RWPE2 (cell line): ENCODE measurements at places on chromosomes 5 and 9.

- no peak for DNase-seq
Measured at GRCh38 chr9:81490605-81491331, 198.6 kb downstream of the TLE1 start.

DNA sequence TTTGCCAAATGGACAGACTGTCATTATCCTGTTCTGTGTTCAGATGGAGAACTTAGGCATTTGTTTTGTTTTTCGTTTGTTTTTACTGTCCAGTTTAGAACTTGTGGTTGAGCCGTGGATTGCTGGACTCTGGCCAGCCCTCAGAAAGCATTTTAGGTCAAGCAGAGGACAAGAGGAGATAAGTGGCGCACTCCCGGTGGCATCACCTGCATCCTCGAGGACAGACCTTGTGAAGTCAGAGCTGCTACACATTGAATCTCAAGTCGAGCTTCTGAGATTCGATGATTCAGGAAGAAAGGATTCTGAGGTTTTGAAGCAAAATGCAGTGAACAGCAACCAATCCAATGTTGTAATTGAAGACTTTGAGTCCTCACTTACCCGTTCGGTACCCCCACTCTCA is 8.9 kb downstream of the MTRR start:
- no peak for DNase-seq

DNA sequence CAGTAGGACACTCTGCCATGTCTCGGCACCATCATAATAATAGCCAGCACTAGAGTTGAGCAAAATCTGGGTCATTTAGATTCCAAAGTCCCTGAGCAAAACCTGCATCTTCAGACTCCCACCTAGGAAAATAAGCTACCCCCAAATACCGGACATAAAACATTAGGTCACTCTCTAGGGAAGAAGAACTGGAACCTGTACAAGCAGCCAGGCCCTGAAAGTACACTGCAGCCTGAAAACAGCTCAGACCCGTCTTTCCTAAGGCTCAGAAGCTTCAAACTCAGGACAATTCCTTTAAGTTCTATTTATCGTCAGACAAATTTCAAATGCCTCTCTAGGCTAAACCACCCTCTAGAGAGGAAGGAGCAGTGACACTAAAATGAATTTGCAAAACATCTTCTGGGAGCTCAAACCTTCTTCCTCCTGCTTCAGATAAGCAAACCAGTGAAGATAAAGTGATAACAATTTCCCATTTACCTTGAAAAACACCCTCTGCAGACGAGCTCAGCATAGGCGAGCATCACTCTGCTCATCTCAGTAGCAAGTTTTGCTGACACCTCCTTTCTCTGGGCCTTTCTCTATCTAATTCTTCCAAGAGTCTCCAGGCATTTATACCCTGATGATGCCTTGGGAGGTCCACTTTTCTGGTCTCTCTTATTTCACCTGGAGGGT is 34.0 kb downstream of the ADAM19 start:
- DNase-seq, result no peak

GRCh38 chr9:5073701-5074100 is 88.6 kb downstream of the JAK2 start:
- DNase-seq, result no peak
